ENCODE measurements at places on chromosomes 16 and 17.

DNA sequence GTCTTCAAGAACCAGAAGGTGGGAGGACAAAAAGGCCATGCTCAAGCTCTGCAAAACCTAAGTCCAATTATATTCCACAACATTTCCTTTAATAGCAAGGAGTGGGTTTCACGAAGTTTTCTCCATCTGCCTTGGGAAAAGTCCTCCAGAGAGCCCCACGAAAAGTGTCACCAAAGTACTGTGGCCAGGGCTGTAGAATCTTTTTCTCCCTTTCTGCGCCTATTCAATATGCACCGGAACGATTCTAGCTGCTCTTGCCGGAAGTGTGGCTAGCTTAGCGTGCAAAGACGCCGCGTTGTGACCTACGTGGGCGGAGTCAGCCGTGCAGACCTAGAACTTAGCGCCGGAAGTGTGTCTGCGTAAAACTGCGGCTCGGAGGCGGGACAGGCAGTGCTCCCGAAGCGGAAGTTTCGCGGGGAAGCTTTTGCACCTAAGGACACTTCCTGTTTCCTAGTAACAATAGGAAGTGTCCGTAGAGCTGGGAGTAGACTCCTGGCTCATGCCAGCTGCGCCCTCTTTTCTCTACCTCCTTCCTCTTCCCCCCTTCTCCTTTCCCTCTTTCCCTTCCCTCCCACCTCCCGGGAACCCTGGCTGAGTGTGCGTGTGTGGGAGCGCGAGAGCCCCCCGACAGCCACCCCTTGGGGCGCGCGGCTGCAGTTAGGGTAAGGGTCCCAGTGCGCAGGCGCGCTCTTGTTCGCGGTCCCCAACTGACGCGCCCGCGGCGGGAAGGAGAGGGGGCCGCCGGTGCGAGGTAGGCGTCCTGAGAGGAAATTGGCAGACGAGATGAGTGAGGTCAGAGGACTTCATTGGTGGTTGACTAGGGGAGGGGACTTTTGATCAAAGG, at the start of the genes ZNF646 and ZNF668:
Gene ZNF646, plus strand, starts transcription at position 453 of the 844 bp plus-strand sequence. CDS start 1,903 bp downstream, outside the sequence.
Gene ZNF668, minus strand, starts transcription at position 271 of the 844 bp plus-strand sequence. CDS start 9,781 bp downstream, outside the sequence.
- peak; percentile 98 for DNase-seq

DNA sequence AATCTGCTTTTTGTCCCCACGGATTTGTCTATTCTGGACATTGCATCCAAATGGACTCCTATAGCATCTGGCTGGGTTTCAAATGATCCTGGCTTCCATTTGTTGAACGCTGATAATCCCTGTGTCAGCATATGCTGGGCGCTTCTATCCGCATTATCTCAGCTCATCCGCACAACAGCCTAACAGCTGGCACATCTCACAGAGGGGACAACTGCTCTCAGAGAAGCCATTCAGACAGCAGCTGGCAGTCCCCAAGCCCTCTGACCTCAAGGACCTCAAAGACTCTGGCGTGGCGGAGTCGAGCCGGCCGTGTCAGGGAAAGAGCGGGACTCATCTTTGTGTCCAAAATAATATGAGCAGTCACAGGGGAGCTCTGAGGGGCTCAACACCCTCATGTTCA, 82.3 kb downstream of the NT5M start:
- DNase-seq = no peak

- DNase-seq = no peak
Measured at GRCh38 chr16:67967958-67968399, 458 bp downstream of the SLC12A4 start.

DNA sequence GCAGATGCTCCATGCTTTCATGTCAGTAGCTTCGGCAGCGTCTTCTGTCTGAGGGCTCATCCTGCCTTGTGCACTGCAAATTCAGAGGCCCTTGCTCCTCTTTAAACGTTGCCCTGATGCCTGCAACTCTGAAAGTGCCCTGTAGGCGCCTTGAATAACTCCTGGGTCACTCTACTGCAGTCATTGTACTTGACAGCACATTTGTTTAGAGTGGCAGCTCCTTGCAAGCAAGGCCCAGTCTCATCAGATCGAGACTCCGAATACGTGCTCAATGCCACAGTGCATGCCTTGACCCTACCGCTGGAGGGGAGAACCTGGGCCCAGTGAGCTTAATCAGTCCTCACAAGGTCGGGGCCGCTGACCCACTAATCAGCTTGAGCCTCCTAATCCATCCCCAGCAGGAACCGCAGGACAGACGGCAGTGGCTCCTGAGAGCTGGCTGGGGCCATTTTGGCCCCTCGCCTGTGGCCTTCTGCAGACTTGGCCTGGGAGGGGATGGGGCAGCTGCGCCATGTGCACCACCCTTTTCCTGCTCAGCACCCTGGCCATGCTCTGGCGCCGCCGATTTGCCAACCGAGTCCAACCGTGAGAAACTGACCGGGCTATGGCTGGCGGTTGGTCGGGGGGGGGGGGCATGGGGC, at the start of gene PRCD:
Gene PRCD, plus strand, starts transcription at position 414 of the 641 bp plus-strand sequence. Its CDS starts 98 bp downstream, at position 512.
- no peak for DNase-seq

DNA sequence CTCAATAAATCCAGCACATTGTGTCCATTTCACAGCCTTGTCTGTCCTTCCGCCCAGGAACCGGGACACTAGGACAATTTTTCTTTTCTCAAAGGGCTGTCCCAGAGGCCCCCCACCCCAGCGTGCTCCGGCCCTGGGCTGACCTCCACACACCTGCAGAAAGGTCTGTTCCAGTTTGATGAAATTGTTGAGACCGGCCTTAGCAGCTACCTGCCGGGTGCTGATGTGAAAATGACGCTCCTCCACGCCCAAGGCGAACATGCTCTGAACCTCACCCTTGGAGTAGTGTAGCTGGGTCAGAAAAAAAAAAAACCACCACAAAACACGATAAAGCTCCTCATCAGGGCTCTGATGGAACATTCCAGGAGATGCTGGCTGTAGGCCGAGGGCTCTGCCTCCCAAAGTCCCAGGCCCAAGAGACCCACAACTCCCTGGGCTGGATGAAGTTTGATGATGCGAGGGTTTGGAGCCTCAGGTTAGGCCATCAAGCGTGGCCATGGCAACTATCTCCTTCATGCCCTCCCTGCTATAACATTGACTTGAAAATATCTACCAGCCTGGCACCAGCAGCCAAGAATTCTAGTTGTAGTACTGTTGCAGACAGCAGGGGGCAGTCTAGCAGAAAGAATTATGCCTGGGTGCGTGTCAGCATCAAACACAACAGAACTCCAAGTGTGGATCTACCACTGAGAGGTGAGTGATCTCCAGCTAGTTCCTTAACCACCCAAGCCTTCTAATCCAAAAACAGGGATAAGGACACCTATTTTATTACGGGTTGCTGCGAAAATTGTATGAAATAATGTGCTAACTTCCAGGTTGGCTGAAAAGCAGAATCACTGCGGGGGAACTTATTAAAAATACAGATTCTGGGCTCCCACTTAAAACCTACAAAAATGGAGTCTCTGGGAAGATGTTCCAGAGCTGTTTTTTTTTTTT, 62.1 kb downstream of the RMI2 start:
- DNase-seq = peak; percentile 66

DNA sequence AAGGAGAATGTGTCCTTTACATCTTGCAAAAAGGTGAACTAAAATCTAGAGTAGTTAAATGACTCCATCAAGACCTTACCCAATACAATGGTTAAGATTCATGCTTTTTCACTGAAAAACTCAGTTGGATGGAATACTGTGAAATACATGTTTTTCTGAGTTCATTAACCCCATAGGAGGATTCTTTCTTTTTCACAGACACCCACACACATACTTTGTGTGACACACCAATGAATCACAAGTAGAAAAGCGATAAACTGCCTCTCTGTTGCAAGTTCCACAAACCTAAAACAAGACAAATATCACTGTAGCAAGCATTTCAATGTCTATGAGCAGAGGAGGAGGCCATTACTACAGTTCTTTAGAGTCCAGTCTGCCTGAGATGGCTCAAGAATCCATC, 258.8 kb upstream of the CDH5 start:
- no peak for DNase-seq

DNA sequence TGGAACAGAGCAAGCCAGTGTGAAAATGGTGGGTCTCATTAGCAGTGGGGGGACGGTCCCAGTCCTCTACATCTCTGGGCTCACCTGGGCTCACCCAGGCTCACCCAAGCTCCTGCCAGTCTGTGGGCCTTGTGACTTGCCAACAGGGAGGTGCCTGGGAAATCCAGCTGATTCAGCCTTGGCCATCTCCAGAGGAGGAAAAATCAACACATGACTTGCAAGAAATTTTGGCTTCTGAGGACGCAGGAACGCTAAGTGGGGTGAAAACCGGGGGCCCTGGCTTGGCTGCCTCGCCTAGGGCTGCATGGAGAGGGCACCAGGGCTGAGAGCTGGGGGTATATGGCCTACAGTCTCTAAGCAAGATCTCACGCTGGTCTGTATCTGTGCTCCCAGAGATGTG, 47.7 kb downstream of the VAC14 start:
- DNase-seq = no peak

GRCh38 chr17:17313350-17313991, 10.3 kb downstream of the NT5M start:
- DNase-seq = peak; percentile 68

GRCh38 chr16:65384441-65384840, 262.6 kb upstream of the CDH11 start:
- no peak for DNase-seq

- no peak for DNase-seq
Measured at GRCh38 chr17:72171703-72172667, 51.2 kb downstream of the SOX9 start.

- DNase-seq = no peak
Measured at GRCh38 chr17:74497471-74497870, 31.0 kb downstream of the CD300A start.

GRCh38 chr16:57152096-57153093, 33.4 kb downstream of the PSME3IP1 start:
- no peak for DNase-seq

- DNase-seq = no peak
Measured at GRCh38 chr16:55039042-55039441, 108.4 kb downstream of the IRX5 start.

- no peak for DNase-seq
Measured at GRCh38 chr17:30975042-30975820, 4.4 kb downstream of the RNF135 start.

Measured in T-helper 1 cell (primary cell).